Hematopoietic multipotent progenitor cell (in vitro differentiated cells): ENCODE measurements at places on chromosomes 7 and 10.
A peak's percentile ranks its signal among the peaks of the same experiment; 100 is the strongest.

DNA sequence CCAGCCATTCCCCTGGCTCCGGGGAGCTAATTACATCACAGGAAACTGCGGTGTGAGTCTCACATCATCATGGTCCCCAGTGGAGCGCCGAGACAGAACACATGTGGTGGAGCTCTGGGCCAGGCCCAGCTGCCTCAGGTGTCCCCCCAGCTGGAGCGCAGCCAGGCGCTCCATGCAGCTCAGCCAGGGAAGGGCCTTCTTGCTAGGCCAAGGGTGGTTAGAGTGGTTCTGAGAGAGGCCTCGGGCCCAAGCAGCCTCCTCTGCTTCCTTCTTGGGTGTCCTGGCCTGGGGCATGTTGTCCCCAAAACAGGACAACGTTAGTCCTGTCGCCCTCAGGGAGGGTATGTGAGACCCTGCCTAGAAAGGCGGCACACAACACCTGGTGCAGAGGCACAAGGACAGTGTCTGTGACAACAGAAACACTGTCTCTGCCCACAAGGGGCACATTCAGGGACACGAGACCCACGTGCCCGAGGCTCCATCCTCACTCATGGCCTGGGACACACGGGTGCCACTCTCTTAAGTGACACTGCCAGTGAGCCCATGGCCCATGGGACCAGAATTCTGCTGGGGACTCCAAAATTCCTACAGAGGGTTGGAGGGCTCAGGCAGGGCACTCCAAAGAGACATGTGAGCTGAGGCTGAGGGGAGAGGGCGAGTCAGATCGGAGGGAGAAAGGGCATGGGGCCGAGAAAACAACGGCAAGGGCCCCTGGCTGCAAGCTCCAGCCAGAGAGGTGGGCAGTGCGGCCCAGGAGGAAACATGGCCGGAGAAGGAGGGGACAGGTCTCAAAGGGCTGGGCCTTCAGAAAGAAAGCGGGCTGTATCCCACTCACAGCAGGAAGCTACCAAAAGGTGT lies 37.0 kb upstream of the RET start:
- DNase-seq, result no peak

DNA sequence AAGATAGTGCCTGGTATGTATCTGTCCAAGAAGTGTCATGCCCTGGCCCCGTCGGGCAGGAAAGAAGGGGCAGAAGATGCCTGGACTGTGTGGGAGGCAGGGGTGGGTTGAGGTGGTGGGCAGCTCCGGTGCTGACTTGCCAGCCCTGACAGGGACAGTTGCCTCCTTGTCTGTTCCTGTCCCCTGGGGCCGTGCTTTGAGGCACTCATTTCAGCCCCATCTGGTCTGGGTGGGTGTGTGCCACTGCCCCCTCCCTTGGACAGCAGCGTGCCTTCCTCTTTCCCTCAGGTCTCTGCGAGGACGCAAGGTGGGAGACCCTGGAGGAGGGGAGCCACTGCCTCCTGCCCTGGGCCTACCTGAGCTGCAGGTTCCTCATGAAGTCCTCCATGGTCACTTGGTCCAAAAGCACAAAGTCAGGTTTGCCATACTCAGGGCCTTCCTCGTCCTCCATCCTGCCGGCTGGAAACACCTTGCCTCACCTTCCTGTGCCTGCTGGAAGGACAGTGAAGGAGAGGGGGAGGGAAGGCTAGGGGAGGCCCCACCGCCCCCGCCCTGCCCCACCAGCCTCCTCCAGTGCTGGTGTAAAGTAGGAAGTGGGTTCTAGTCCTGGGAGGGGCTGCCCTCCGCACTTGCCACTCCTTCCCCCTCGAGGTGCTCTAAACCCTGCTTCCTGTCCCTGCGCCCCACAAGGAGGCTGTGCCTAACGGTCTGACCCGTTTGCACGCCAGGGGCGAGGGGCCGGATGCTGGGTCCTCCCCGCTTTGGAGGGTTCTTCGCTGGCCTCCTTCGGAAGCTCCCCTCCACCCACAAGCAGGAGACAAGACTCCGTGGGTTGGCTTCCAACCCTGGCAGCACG lies at the start of gene MYO1G:
Gene MYO1G (minus strand): TSS at position 505 of the 856 bp plus-strand sequence. CDS start 54 bp downstream, at position 451.
- DNase-seq, result peak; percentile 94

GRCh38 chr10:49139028-49139845 lies 5.4 kb upstream of the FAM170B start:
- DNase-seq, result no peak

DNA sequence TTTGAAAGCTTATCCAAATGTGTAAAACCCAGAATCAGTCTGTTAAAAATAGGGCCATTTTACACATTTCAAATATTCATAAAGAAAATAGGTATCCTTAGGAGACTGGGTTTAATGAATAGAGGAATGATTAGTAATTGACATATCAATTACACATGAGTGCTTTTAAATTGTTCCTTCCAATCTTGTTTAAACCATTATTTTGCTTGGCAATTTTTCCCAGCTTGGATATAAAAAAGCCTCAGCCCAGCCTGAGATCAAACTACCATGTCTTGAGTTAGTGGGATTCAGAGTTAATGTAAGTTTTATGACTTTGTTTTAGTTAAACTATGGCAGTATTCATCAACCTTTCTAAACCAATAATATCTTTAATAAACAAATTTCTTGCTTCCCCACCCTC lies 28.3 kb downstream of the PARP12 start:
- DNase-seq, result no peak

DNA sequence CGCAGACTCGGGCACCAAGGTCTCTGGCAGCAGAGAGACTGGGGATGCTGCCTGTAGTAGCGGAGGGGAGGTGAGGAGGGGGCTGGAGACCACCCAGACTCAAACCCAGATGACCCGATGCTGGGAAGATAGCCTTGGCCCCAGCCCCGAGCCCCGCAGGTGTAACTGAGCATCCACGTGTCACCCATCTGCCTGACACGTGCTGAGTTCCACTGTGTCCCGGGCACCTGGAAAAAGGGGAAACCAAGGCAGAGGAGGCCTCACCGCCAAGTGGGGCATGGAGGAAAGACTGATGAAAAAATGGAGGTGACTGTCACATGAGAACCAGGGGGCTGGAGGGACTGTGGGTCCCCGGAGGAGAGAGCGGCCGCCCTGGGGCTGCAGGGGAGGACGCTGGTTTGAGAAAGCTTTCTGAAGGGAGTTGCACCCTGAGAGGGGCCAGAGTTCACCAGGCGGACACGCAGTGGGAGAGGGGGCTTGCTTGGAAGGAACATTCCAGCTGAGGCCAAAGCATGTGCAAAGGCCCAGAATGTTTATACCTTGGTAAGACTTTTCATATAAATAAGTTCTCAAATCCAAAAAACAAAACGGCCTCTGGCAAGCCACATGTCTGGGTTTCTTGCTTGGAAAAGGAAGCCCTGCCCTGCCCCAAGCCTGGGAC lies 27.4 kb upstream of the ELN start:
- DNase-seq, result no peak

GRCh38 chr10:28082885-28083284 lies 84.0 kb upstream of the ODAD2 start:
- DNase-seq, result no peak

DNA sequence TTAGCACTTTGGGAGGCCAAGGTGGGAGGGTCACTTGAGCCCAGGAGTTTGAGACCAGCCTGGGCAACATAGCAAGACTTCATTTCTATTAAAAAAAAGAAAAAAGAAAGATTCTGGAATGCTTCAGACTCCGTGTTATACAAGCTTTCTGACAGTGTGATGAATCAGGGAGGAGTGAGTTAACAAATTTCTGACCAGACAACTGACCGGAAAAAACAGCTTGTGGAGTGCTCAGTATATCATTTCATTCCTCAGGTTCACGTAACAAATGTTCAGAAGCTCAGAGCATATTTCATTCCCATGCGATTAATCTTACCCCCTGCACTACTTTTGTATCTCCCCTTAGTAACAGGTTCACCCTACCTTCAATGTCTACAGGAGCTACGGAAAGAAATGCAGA lies 28.6 kb upstream of the TNPO3 start:
- no peak for DNase-seq

DNA sequence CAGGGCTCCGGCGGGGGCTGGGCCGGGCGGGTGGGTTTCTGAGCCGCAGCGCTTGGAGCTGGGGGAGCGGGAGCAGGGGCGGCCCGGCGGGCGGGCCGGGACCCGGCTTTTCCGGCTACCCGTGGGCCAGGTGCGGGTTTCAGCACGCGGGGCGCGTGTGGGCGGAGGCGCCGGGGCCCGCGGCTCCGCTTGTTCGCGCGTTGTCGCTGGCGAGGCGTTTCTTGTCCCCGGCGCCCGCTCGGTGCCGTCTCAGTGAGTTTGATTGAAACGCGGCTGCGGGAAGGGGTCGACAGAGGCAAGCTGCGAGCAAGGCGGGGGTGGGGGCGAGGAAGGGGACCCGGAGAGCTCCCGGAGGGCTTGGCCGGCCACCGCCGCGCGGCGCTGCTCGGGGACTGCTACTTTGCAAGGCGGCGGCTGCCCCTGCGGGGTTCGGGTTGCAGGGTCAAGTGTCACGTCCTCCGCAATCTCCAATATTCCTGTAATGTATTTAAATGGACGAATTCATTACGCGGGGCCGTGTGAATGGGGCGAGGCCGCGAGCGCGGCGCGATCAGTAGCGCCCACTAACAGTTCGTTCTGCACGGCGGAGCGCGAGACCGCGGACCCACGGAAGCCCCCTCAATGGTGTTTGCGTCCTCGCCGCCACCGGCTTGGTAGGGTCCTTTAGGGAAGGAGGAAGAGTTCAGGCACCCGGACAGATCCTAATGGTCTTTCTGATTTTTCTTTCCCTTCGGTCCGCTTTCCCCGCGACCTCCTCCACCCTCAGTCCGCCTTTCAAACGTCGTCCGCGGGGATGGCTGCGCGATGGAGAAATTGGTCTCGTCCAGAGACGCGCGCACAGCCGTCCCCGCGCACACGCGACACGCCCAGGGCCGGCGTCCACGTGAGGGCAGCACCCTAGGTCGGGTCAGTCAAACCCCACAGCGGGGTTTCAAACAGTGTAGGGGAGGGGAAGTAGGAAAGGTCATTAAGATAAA lies 76.9 kb downstream of the INSIG1 start:
- peak; percentile 21 for DNase-seq

DNA sequence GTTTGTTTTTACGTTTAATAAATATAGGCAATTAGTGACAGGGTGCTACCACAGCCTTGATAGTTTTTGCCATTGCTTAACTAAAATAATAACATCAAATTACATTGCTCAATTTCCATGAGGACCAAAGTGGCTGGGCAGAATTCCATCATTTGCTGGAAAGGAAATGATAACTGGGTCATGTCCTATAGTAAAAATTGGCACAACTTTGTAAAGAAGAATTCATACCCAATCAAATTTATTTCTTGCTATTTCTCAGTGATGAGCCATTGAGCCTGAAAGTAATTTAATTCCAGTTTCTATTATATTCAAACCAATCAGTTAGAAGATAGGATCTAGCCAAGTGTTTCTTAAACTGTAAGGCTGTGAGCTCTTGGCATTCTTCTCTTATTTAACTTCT lies 102.2 kb upstream of the CTTNBP2 start:
- DNase-seq, result no peak

- no peak for DNase-seq
Measured at GRCh38 chr7:140084142-140084655, 21.4 kb upstream of the PARP12 start.

- no peak for DNase-seq
Measured at GRCh38 chr7:84629640-84630318, 435.2 kb upstream of the SEMA3A start.

GRCh38 chr7:21338728-21339164 lies 89.1 kb upstream of the SP4 start:
- DNase-seq, result no peak
